ENCODE measurements at places on chromosomes 3 and 15. TPM values are rescaled to one million over a fixed set of nuclear protein-coding genes. Genes with fewer than 3 reads are reported as not detected.

- DNase-seq = no peak
Observed at GRCh38 chr15:69529961-69530633, 77.5 kb downstream of the RPLP1 start.

GRCh38 chr15:53716909-53717876 is 42.3 kb downstream of the WDR72 start:
- DNase-seq = no peak

DNA sequence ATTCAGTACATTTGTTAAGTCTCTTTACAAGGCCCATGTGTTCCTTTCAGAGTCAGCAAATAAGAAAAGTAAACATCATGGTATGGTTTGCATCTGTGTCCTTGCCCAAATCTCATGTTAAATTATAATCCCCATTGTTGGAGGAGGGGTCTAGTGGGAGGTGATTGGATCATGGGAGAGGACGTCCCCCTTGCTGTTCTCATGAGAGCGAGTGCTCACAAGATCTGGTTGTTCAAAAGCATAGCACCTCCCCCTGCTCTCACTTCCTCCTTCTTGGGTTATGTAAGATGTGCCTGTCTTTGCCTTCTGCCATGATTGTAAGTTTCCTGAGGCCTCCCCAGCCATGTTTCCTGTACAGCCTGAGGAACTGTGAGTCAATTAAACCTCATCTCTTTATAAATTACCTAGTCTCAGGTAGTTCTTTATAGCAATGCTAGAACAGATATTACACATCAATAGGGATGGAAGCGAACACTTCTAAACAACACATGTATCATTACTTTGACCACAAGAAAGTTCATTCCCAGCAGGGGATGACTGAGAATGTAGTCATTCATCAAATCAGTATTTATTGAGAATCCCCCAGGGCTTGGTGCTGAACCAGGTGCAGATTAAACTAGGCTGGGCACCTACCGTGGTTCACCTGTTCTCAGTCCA is 4.1 kb downstream of the EFCAB12 start:
- no peak for DNase-seq

- no peak for DNase-seq
Observed at GRCh38 chr15:84697236-84697990, 18.5 kb downstream of the SEC11A start.

DNA sequence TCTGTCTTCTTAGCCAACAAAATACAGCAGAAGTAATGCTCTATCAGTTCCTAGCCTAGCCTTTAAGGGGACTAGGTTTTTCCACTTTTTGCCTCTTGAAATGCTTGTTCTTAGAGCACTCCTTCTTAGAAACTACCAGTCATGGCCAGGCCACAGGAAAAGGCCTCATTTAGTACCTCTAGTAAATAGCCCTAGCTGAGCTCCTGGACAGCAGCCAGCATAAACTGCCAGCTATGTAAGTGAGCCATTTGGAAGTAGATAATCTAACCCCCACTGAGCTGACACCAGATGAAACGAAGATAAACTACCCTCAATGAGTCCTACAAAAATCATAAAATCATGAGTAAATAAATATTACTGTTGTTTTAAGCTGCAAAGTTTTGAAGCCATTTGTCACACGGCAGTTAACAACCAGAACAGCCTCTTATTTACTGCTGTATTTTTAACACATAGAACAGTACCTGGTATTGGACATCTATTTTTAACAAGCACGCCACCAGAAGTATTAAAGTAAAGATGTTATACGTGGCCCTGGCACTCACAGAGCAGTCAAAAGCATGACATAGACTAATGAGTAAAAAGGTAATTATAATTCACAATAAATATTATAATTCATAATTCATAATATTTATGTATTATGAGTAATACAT is 12.0 kb downstream of the TBC1D5 start:
- no peak for DNase-seq

- DNase-seq = no peak
Observed at GRCh38 chr15:87608238-87609028, 648.1 kb downstream of the NTRK3 start.

DNA sequence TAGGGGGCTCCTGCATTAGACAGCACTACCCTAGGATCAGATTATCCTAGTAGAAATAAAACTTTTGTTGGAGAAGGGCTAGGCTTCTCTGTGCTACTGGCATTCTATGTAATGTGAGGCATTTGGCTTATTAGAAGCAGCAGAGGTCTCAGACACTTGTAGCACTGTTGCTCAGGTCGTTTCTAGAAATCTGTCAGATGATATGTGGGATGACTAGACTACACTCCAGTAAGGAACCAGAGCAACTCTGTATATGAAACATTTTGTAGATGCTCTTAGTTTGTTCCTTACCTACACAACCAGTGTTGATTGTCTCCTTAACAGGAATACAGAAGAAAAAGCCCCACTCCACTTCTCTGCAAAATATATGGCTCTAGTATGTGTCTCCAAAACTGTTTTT is 21.9 kb upstream of the FBXL22 start:
- DNase-seq = no peak

- DNase-seq = peak; percentile 17
Observed at GRCh38 chr3:108914774-108915641, 38.7 kb downstream of the GUCA1C start.

Gene ALG3
- polyA plus RNA-seq = 21.5 TPM

Data from forelimb muscle (tissue), 1 donor.